Activated gamma-delta T cell (primary cell): ENCODE measurements at places on chromosomes 5 and 9.

- DNase-seq = no peak
These were observed 50.1 kb upstream of the ZNF608 start for GRCh38 chr5:124796495-124796894.

DNA sequence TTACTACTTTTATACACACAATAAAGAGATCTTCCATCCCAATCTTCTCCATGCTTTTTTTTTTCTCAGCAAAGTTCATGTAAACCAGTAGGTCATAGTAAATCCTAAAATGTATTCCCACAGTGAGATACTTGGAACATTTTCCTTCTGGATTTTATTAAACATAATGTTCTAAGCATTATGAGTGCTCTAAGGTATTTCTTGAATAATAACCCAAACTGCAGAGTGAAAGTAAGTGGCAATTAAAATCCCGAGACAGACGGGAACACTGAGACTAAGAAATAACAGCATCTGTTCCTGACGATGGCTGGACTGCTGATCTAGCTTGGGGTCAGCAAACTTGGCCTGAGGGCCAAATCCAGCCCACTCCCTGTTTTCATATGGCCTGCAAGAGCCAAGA lies 359.8 kb downstream of the ARL15 start:
- DNase-seq = no peak

DNA sequence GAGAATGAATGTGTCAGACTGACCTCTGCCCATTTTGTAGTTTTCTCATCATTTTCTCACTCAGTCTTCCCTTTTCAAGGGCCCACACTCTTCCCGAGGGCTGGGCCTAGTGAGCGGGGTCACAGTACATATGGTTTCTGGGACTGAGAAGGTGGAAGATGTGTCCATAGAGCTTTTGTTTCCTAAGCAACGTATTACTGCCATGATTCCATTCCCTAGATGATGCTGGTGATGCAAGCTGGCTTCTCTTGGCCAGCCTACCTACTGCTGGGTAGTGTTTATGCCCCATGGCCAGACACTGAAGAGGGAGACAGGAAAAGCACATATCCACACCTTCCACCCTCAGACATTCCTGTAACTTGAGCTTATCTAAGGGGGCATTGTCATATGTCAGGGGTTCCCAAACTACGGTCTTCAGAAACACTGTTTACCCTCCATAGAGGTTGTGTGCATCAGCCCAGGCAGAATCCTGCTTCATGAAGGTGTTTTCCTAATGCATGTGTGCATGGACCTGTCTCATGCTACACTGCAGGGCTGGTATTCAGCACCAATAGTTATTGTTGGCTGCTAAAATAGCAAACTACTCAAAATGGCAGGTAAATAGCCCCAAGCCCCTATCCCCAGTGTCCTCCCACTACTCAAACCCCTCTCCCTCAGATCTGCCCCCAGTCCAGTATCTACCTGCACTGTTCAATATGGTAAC lies 9.5 kb downstream of the IRF1 start:
- no peak for DNase-seq

GRCh38 chr9:120734607-120735410 lies 20.5 kb upstream of the MEGF9 start:
- no peak for DNase-seq

DNA sequence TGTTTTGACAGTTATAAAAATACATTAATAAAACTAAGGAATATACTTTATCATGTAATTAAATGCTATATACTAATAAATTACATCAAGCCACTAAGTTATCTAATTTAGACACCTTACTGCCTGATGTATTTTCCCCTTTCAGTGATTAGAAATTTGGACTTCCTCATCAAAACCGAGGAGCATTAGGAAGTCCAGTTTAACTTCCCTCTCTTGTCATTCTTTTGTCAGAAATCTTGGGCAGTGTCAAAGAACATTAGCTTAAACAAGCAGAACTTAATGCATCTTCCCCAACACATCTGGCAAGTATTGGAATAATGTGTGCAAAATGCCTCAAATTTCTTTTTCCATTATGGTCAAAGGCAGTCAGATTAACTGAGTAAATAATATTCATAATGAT lies 81.6 kb downstream of the PLPP1 start:
- DNase-seq = no peak

DNA sequence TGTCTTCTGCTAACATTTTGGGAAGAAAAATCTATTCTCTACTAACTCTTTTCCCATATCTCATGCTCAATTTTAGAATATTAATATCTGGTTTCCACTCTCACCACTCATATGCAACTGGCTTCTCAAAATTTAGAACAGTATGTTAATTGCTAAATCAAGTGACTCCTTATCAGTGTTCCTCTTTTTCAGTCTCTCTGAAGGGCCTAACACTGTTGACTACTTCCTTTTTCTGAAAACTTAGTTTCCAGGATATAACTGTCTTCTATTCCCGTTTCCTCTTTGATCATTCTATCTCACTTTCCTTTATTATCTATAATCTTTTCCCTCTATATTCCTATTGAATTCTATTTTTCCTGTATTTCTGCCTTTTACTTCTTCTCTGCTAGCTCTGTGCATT lies 1717.2 kb upstream of the C9orf72 start:
- no peak for DNase-seq

DNA sequence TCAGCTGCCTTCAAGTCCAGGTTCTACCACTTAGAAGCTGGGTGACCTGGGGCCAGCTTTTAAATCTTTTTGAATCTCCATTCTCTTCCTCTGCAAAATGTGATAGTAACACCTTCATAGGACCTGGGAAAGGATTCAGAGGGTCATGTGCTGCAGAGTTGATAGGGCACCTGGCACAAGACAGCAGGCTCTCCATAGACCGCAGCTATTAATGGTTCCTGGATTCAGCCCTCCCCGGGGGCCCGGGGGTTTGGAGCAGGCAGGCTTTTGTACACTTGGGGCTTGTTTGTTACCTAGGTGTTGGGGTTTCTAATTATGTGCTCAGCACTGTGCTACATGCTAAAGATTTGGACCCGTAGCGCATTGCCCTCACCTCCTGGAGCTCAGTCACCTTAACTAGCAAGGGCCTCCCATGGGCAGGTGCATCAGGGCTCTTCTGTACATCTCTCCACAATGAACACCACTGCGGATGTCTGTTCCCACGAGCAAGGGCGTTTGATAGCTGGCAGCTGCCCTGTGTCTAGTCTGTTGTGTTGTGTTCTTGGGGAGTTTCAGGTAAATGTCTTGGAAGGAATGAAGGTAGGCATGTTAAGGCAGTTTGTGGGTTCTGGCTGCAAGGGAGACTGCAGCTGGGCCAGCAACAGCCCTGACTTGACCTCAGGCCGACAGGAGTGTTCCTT lies 12.1 kb downstream of the PRRC2B start:
- no peak for DNase-seq

DNA sequence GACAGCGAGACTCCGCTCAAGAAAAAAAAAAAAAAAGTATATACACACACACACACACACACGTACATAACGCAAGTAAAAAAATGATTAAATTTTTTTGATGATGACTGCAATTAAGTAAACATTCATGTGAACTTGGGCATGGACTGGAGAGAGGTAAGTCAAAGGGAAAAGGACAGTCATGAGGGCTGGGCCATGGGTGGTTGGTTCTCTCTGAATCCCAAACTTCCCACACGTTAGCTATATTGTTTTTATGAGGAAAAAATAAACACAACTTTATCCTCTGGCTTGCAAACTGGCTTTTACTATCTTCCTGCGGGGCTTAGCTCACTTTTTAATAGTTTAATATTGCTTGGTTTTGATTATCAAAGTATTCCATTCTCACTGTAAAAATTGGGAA lies 53.7 kb downstream of the GOLM1 start:
- no peak for DNase-seq
